ENCODE measurements at places on chromosomes 11 and 22. TPM values are rescaled to one million over a fixed set of nuclear protein-coding genes. Genes with fewer than 3 reads are reported as not detected.

DNA sequence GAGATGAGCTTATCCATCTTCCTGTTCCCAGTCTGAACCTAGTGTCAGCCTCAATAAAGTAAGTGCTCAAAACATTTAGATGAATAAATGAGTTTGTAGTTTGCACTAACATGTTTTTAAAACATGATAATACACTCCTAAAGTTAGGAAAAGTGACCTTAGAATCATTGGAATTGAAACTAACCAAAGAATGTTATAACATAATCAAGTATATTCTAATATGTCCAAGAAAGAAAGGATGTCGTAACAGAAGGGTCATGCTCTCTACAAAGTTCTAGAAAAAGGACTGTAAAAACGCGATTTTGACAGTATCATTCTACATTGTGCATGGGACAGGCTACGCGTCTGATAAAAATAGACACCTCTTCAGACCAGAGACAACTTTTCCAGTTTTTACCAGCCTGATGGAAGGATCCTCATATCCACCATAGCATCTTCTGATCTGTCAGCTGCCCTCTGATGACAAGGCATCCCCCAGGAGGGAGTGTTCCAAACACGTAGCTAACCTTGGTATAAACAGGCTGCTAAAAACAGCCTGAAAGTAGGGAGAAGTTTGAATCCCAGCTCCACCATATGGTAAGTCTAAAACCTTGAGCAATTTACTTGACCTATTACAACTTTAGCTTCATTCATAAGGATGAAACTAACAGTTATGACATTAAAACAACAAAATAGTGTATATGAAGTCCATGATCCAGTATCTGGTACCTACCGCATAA is 30.2 kb downstream of the CLMP start:
- DNase-seq, result no peak

DNA sequence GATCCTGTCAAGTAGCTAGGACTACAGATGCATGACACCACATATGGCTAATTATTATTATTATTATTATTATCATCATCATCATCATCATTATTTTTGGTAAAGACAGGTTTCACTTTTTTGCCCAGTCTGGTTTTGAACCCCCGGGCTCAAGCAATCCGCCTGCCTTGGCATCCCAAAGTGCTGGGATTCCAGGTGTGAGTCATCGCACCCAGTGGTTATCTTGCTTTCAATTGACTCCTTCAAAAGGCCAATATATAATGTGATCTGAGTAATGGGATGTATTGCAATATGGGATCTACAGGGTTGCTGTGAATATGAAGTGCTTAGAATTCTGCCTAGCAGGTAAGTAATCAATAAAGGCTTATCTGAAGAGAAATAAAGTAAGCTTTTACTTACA is 221.2 kb downstream of the SBF2 start:
- DNase-seq, result no peak

DNA sequence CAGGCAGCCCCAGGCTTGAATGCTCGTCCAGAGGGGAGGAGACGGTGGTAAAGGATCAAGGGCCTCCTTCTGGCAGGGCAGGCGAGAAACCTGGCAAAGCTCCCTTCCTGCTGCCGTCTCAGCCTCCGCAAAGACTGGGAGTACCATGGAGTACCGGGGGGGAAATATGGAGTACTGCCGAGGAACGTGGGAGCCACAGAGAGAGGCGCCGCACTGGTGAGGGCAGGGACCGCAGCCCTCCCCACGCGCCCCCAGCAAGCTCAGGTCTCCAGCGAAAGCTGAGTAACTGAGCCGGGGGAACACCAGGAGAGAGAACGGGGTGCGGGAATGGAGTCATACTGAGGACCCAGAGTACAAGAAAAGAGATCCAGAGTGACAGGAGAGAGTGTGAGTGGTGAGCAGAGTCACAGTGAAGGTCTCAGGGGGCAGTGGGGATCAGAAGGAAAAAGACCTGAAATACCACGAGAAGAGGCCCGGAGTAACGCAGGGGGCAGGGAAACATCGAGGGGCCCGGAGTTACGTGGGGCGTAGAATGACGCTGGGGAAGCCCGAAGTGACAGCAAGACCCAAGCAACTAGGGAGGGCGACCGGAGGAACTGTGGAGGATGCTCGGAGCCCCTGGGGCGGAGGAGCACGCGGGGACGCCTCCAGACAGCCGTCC is 740 bp downstream of the EML3 start:
- DNase-seq, result no peak

DNA sequence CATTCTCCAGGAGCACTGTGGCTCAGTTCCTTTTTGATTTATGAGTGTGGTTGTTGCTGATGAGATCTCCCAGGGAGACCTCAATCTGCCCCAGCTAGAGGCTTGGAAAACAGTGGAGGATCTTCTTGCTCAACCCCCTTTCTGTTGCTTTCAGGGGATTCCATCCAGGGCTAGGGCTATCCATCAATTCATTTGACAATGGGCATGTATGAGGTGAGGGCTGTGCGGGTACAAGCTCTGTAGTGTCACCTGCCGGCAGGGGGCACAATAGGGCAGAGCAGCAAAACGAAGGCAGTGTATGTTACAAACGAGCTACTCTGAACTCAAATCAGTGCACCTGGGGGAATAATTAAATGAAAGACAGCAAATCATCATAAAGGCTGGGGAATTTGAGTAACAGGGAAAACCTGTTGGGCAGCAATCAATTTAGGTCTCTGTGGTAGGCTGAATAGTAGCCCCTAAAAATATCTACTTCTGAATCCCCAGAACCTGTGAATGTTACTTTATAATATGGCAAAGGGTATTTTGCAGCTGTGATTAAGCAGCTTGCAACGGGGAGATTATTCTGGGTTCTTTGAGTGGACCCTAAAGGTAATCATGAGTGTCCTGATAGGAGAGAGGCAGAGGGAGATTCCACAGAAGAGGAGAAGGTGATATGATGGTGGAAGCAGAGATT is 170.3 kb upstream of the ZBED5 start:
- no peak for DNase-seq

Gene MS4A15
- total RNA-seq, result not detected

DNA sequence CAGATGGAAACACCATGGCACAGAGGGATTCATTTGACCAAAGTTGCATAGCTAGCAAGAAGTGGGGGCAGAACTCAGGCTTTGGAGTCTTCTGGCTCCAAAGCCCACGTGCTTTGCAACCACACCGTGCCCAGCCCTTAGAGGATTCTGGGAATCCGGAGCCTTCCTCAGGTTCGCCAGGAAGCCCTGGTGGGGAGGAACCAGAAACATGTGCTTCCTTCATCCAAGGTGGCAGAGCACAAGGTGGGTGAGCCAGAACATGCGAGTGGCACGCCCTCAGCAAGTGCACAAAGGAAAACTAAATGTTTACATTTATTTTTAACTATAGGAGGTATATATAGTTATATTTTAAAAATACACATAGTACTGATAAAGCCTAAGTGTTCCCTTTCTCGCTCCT is 151.9 kb upstream of the NECTIN1 start:
- DNase-seq, result no peak

Gene TIMM10
- 35.0 TPM for total RNA-seq

GRCh38 chr11:34614344-34615104 is 6.4 kb upstream of the EHF start:
- DNase-seq, result no peak

DNA sequence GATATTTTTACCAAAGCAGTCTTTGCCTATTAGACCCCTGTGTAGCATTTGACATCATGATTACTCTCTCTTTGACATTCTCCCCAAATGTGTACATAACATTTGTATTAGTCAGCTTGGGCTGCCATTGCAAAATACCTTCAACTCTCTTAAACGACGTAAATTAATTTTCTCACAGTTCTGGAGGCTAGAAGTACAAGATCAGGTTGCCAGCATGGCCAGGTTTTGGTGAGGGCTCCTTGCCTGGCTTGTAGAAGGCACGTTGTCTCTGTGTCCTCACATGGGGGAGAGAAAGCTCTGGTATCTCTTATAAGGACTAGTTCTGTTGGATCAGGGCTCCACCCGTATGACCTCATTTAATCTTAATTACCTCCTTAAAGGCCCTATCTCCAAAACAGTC is 12.3 kb upstream of the DLAT start:
- DNase-seq, result no peak

- DNase-seq, result no peak
Observed at GRCh38 chr11:21931436-21932101, 261.3 kb upstream of the ANO5 start.

DNA sequence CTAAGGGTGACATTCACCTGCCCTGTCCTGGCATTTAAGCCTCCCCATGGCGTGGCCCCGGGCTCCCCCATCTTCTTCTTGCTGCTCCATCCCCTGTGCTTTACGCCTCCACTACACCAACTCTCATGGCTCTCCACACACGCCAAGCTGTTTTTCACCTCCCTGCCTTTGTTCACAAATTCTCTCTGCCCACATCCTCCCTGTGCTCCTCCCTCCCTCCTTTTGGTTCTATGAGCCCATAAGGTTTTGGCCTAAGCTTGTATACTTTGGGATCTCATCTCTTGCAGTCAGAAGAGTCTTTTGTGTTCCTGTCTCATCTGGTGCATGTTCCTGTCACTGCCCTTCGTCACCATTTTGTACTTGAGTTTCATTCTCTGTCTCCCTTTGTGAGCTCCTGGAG is 4.6 kb upstream of the DNAL4 start:
- DNase-seq, result no peak

Gene DBX1
- total RNA-seq, result not detected

- DNase-seq, result no peak
Observed at GRCh38 chr11:19187114-19187832, 14.5 kb downstream of the CSRP3 start.

DNA sequence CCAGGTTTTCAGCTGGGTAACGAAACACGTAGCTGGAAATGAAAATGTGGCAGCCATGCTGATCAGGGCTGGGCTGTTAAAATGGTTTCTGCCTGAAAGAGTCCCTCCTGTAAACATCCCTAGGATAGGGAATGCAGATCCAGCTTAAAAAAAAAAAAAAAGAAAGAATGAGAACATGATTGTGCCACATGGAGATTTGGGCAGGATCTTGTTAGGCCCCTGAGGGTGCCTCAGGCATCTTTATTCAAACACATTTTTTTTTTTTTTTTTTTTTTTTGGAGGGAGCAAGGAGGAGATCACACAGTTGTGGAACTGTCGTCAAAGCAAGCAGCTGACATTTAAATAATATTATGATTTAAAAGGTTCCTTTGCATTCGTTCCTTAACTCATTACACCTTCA is 900.3 kb downstream of the OPCML start:
- DNase-seq, result no peak

DNA sequence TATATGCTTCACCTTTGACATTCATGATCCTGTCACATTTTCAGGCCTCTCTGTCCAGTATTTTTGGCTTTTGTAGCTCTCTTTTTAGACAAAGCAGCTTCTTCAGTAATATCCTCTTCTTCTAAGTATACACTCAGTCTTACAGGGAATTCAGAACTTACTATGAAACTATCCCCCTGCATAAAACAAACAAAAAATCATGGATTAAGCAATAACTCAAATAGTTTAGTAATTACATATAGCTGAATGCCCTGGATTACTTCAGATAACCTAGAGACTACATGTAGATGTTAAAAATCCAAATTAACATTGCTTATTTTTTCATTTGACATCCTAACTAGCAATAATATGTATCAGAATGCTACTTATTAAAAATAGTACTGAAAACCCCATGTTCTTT is 5.2 kb downstream of the TAF1D start:
- no peak for DNase-seq

GRCh38 chr22:43993072-43993760 is 30.9 kb upstream of the PARVB start:
- peak; percentile 29 for DNase-seq

Gene CHEK1
- total RNA-seq, result 12.6 TPM

- no peak for DNase-seq
Observed at GRCh38 chr11:47189100-47189834, 3.0 kb upstream of the PACSIN3 start.

GRCh38 chr22:50046019-50046415 is 12.1 kb downstream of the TTLL8 start:
- no peak for DNase-seq

- no peak for DNase-seq
Observed at GRCh38 chr11:65210361-65210731, 28.6 kb downstream of the CAPN1 start.

Gene TEX54
- total RNA-seq, result not detected

- DNase-seq, result no peak
Observed at GRCh38 chr22:19873138-19873959, 18.7 kb upstream of the GNB1L start.

DNA sequence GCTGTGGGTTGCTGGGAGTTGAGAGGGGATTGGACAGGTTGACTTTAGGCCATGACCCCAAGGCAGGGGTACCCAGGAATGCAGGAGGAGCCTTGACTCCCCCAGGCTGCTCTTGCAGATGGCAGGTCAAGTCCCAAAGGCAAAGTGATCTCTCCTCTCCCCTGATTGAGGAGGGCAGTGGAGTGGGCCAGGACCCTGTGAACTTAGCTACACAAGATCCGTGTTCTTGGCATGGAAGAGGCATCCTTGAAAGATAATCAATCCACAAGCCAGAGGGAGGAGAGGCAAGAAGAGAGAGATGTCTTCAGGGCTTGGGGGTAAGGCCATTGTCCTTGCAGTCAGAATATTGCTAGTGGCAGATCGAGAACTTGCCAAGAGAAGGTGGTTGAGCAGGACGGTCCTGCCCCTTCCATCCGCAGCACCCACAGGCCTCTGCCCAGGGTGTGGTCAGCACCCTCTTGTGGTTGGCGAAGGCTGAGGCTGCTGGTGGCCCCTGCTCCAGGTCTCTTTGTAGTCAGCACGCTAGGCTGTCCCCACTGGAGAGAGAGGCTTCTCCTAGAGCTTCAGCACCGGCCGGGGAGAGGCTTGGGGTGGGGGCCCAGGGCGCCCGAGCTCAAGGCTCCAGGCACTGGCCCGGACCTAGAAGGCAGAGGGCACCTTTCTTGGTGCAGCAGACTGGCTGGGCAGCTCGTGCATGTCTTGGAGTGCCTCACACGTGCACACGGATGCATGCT is 45.4 kb downstream of the KCNC1 start:
- DNase-seq, result no peak

Gene ZP1
- not detected for total RNA-seq

Gene GRM5
- total RNA-seq, result 0.05 TPM

Gene P2RY2
- total RNA-seq, result 1.4 TPM

Gene MYOD1
- not detected for total RNA-seq

Gene PGA5
- not detected for total RNA-seq

Gene MOV10L1
- 11.7 TPM for total RNA-seq

Gene MS4A6E
- not detected for total RNA-seq

DNA sequence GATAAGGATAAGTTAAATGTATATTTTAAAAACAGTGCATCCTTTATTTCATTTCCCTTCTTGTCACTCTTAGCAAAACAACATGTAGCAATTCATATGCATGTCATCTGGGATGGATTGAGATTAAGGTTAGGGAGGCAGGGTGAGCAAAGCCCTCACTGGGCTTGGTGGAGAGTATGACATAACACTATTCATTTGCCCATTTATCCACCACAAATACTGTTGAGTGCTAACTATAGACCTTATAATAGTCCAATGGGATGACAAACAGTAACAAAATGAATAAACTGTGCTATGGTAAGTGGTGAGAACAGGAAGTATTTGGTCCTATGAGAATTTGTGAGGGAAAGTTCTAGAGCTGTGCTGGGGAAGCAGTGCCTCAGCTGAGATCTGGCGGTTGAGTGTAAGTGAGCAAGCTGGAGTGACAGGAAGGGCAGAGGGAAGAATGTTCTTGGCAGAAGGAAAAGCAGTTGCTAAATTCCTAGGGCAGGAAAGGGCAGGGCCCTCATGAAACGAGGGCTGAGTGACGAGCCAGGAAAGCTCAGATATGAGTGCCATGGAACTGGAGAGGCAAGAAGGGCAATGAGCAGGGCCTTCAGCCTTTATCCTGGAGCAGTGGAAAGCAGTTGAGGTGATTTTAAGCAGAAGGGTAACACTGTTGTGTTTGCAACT is 6.7 kb downstream of the HSD17B12 start:
- peak; percentile 57 for DNase-seq

All from glomerular endothelial cell (primary cell).